ENCODE measurements at places on chromosomes 11 and 22.

GRCh38 chr11:114259551-114259983 lies 36.6 kb upstream of the NNMT start:
- no peak for DNase-seq

DNA sequence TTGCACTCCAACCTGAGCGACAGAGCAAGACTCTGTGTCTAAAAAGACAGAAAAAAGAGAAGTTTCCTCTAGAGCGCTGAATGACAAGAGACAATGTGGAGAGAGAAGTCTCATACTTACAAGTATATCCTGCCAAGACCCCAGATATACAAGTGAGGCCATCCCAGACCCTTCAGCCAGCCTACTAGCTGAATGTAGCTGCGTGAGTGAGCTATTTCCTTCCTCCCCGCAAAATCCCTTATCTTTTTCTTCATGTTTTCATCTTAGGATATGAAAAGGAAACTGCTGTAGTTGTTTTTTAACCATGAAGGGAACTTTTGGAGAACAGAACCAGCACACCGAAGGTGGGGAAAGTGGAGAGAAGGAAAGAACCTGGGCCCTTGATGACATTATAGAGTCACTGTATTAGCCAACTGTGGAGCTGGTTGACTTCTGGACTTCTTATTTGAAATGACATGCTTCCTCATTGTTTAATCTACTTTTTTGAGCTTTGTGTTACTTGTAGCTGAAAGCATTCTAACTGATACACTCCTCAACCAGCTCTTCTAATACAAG lies 4.4 kb upstream of the DDX17 start:
- DNase-seq: no peak

DNA sequence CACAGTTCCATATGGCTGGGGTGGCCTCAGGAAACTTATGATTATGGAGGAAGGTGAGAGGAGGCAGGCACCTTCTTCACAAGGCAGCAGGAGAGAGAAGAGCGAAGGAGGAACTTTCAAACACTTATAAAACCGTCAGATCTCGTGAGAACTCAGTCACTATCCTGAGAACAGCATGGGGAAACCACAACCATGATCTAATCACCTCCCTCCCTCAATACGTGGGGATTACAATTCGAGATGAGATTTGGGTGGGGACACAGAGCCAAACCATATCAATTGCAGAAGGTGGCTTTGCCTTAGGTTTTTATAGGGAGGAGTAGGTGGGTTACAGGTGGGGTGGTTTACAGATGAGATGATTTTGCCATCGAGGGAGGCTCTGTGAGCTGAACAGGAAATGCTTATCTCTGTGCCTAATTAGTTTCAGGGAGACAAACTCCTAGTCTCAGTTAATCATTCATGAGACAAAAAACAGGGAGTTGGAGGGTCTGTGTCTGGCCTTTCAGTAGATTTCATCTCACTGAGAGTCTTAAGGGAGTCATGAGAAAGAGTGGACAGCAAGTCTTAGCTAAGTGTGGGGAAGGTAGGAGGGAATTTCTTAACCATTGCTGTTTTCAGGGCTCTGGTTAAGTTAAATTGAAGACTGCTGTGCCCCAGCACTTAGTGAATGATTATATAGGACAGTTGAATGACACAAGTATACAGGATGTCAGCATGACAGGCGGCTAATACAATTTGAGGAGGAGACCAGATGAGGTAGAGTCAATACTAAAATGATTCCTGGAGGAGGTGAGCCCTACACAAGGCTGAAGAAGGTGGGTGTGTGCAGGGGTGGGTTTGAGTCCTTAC lies 47.7 kb downstream of the CWC15 start:
- DNase-seq: no peak

DNA sequence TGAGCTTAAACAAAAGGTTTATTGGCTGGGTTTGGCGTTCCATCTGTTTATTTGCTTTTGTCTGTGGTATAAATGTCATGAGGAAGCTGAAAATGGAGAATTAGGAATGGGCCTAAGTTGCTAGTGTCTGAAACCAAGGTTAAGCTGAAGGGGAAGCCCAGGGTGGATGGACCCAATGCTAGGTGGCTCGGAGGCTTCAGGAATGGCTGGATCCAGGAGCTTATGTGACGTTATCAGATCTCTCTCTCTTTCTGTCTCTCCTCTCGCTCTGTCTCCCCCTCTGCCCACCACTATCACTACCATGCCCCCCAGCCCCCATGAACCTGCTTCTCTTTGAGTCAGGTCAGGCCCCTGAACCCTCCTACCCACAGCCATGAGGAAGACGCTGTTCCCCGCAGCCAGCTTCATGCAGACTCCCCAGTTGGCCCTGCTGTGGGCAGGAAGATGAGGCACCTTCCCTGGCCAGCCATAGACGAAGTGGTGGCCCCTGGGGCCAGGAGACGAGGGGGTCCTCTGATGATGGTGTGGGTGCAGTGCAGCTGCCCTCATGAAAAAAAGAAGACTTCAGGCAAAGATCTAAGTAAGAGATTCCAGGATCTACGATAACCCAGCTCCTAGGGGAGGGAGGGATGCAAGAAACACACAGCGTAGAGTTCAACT lies 101.5 kb downstream of the BRD1 start:
- no peak for DNase-seq

GRCh38 chr11:65610404-65610803 lies 3.6 kb downstream of the MAP3K11 start:
- no peak for DNase-seq

DNA sequence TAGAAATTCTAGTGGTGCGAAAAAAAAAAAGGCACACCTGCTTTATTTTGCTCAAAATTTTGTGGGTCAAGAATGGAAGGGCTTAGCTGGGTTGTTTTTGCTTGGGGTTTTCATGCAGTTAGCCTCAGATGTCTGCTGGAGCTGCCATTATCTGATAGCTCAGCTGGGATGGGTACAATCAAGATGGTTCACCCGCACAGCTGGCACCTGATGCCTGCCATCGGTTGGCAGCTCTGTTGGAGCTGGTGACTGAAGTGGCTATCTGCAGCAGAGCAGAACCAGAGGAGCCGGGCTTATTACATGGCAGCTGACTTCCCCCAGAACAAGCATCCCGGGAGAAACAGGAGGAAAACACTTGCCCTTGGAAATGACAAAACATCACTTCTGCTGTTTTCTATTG lies 12.1 kb upstream of the ELFN2 start:
- DNase-seq: no peak

- DNase-seq: no peak
Observed at GRCh38 chr11:121795174-121795573, 320.8 kb downstream of the BLID start.

GRCh38 chr22:36405671-36406538 lies 18.1 kb upstream of the MYH9 start:
- no peak for DNase-seq

DNA sequence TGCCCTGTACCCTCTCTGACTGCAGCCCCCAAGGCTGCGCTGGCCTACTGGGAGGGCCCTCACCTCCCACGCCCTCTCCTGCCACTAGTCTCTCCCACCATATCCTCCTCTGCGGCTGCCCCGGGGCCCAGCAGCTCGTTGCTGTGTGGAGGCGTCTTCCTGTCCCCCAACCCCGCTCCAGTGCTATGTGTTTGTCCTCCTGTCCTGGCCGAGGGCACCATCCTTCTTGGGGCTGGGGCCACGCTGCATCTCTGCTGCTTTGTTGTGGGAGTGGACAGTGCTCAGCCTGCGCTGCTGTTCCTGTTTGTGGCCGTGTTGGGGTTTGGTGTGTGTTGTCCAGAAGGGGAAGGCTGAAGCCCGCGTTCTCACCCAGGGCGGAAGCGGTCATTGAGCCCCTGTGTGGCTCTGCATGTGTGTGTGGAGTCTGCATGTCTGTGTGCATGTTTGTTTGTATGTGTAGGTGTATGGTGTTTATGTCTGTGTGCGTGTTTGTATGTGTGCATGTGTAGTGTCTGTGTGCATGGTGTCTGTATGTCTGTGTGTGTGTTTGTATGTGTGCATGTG lies 15.7 kb downstream of the TPCN2 start:
- DNase-seq: no peak

DNA sequence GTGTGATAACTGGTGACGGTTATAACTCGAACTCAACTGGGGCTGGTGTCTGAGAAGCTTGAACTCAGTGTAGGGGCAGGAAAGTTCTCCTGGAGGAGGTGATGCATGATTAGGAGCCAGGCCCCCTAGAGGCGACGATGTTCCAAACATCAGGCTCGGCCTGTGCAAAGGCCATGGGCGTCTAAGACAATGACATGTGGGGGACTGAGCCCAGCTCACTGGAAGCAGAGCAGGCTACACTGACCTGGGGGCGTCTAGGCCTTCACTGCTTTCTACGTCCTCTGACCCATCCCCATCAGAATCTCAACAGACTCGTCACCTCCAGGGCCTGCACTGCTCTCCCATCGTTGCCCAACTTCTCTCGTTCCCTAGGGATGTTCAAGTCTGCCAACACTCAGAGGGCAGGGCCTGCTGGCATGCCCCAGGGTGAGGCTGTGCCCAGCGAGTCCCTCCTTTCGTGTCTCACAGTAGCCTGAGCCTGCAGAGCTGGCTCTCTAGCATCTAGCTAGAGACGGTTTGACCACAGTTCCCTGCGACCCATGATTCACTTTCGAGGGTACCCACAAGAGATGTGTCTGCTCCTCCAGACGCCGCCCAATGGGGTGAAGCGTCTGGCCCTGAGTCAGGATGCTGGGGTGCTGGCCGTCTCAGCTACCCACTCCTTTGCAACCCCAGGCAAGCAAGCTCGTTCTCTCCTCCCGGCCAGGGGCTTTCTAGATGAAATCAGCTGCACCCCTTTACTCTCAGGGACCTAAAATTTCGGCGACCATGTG lies 1.1 kb upstream of the ATG16L2 start:
- no peak for DNase-seq

DNA sequence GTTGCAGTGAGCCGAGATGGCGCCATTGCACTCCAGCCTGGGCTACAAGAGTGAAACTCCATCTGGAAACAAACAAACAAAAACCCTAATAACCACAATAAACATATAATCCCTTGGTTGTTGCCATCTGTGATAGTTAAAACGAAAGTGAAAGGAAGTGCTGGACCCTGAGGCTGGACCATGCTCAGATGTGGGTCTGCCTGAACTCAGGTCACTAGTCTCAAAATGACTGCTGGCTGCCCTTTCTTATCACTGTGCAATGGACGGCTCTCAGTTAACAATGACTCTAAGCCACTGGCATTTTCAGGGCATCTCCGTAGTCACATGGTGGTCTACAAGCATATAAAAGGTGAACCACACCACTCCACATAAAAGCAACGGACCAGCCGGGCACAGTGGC lies 48.2 kb upstream of the FTH1 start:
- no peak for DNase-seq

DNA sequence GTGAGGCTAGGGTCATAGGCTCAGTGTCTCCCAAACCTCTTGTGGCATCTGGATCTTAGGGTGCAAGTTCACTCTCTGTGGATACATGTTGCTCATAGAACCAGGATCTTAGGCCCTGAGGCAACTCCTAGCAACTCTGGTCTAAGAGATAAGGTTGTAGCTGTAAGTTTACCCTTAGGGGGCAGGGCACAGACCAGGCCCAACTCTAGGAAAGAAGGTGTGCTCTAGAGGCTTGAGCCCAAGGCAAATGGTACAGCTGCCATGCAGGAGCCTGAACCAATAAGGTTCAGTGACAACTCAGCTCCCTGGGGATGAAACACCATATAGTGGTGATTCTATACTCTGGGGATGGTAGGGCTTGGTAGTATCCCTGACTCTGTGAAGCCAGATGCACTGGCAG lies 17.8 kb downstream of the CALCB start:
- DNase-seq: no peak

DNA sequence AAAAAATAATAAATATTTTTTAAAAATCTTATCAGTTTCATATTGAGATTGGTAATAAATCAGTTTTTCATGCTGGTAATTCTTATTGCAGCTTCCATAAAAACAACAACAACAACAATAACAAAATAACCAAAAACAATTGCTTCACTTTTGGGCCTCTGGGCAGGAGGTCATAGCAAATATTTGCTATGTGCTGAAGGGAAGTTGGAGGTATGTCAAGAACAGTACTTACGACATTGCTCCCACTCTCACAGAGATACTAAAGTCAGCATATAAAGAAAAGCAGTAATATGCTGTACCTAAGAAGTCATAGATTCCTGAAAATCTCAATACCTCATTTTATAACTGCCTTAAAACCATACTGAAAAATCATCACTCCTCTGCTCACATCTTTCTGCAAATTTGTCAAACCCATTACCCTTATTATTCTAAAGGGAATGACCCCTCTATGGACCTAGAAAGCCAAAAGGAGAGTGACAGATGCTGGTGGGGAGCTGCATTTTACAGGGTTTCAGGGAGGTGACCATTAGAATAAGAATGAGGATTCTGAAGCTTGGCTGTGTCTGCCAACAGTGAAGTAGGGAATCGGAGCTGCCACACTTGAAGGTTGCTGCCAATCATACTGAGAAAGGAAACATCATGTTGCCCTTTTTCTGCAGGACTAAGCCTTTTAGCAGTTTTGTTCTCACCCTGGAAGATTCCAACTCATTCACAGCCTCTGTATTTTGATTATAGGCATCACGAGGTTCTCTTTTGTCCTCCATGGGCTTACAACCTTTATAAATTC lies 742.9 kb downstream of the LRRC4C start:
- DNase-seq: no peak

DNA sequence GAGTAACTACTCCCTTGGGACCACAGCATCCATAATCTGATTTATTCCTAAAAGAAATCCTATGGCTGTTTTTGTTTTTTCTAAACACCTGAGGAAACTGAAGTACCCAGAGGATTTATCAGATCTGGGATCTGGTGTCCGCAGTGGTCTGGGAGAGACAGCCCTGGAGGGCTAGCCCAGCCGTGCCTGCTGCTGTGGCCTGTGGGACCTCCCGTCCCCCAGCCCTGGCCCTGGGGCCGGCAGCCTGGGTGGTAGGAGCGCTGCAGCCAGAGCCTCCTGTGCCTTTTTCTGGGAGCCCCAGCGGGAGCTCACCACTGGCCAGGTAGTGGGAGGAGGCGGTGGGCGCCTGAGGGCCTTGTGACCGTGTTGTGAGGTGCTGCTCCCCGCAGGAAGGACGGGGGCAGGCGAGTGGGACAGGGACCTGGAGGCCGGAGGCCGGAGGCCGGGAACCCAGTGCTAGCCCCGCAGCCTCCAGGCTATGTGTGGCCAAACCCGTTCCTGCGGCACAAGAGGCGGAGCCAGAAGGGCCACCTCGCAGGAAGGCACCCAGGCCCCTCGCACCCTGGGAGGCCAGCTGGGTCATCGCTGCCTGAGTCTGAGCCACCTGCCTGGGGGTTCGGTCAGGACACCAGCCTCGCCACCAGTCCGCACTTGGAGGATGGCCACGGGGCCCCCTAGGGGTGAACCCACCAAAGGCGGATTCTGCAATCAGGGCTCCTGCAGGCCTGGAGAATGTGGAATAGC lies 18.2 kb upstream of the C11orf96 start:
- DNase-seq: no peak

- DNase-seq: no peak
Observed at GRCh38 chr11:116788534-116788933, 711 bp upstream of the ZPR1 start.

DNA sequence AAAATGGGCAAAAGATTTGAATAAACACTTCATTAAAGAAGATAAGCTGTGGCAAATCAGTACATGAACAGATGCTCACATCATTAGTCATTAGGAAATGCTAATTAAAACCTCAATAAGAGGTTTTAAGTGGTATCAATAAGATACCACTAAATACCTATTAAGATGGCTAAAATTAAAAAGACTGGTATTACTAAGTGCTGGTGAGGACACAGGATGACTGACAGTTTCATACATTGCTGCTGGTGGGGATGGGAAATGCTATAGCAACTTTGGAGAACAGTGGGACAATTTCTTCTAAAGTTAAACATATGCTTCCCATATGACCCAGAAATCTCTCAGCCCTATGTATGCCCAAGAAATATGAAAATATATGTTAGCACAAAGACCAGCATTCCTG lies 69.2 kb downstream of the COMMD9 start:
- no peak for DNase-seq

- DNase-seq: no peak
Observed at GRCh38 chr11:116366980-116367645, 405.7 kb downstream of the BUD13 start.

- DNase-seq: no peak
Observed at GRCh38 chr11:86596861-86597586, 75.4 kb downstream of the ME3 start.
